PC-9 (cell line): ENCODE measurements at places on chromosomes 5 and 9.

- peak; percentile 99 for DNase-seq
Measured at GRCh38 chr5:159826351-159827214, 89.7 kb upstream of the ADRA1B start.

- no peak for DNase-seq
Measured at GRCh38 chr5:94810281-94810680, 191.8 kb downstream of the SLF1 start.

DNA sequence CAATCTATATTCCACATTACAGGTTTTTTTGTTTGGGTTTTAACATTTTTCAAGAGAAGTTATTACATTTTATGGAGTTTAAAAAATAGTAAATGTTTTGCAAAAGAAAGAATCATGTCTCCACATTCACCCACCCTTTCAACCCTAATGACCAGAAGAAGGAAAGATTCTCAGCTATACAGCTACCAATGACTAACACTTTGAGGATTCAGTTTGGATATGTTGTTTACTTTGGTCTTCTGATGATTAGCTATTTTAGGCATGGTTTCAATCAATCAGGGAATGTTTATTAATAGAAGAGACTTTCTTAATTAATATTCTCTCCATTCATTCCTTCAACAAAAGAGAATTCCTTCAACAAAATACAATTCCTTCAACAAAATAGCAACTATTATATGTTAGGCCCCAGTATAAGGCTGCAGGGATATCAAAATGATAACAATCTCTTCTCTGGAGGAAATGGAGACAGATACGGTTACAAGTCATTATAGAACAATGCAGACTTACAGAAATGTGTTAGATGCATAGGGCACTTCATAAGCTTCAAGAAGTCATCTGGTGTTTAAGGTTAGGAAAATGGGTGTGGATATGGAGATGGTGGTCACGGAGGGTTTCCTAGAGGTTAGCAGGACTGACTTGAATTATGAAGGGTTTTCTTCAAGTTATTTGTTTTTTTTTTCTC, 9.3 kb upstream of the NR3C1 start:
- DNase-seq = no peak

- DNase-seq = peak; percentile 90
Measured at GRCh38 chr5:175821790-175822211, 49.6 kb upstream of the CPLX2 start.

- no peak for DNase-seq
Measured at GRCh38 chr9:130244548-130245165, 20.9 kb upstream of the HMCN2 start.

DNA sequence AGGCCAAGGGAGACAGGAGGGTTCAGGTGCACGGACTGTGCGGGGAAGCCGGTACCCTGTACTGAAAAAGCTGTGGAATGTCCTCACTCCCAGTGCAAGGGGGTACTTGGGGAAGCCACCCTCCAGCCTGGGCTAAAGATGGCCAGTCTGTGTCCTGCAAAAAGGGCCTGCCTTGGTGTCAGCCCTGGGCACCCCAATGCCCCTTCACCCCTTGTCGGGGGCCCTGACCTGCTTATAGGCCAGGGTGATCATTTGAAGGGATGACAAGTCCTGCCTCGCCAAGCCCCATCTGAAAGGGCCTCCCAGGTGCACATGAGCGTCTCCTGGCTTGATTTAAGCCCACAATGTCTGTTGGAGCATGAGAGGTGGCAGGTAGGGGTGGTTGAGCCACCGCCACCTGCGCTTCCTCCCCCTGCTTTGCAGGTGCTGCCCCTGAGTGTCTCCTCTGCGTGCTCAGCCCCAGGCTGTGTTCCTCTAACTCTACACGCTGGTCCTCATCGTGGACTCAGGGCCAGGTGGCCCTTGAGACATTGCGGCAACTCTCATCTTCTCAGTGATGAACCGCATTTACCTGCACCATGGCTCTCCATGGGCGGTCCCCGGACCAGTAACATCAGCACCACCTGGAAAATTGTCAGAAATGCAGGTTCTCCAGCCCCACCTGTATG, 97.0 kb downstream of the ANKRD33B start:
- no peak for DNase-seq

- DNase-seq = no peak
Measured at GRCh38 chr9:36728651-36729520, 156.2 kb downstream of the MELK start.

DNA sequence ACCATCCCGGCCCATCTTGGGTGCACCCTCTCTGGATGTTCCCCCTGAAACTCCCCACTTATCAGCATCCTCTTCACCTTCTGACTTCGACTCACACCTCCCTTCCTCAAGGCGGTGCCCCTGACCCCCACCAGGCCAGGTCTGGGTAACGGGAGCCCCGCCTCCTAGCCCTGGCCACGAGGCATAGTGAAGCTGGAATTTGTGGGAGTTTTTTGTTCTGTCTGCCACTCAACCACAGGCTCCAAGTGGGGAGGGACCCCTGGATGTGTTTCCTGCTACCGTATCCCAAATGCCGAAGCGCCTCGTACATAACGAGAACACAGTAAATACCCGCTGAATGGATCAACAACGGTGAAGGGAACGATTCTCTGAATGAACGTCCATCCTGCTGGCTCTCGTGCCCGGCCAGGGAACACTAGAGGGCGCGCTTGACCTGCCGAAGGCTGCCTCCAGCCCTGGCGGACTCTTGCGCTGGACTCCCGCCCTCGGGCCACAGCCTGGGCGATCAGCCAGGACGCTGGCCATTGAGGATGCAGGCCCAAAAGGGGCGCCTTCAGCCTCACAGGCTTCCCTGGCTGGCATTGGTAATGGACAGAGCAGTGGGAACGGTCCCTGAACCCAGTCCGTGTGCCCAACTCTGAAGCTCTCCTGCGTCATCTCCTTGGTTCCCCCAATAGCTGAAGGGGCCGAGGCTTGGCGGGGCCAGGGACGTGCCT, 47.3 kb upstream of the PHYKPL start:
- peak; percentile 81 for DNase-seq

- DNase-seq = no peak
Measured at GRCh38 chr9:13013991-13014883, 239.4 kb downstream of the LURAP1L start.

DNA sequence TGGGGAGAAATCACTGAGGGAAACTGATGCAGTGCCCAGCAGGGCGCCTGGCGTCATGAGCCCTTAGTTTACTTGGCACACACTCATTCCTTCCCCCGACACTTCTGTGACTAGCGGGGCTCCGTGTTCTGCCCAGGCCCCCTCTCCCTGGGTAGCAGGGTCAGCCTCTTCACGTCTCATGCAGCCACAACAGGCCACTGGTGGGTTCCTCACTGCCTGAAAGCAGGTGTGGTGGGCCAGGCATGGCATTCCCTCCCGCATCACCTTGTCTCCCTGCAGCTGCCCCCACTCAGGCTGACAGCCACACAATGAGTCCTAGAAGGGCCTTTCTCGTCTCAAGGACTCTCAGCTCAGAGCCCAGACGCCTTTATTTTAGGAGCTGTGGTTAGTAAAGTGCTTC, 51.1 kb upstream of the CPLX2 start:
- no peak for DNase-seq

DNA sequence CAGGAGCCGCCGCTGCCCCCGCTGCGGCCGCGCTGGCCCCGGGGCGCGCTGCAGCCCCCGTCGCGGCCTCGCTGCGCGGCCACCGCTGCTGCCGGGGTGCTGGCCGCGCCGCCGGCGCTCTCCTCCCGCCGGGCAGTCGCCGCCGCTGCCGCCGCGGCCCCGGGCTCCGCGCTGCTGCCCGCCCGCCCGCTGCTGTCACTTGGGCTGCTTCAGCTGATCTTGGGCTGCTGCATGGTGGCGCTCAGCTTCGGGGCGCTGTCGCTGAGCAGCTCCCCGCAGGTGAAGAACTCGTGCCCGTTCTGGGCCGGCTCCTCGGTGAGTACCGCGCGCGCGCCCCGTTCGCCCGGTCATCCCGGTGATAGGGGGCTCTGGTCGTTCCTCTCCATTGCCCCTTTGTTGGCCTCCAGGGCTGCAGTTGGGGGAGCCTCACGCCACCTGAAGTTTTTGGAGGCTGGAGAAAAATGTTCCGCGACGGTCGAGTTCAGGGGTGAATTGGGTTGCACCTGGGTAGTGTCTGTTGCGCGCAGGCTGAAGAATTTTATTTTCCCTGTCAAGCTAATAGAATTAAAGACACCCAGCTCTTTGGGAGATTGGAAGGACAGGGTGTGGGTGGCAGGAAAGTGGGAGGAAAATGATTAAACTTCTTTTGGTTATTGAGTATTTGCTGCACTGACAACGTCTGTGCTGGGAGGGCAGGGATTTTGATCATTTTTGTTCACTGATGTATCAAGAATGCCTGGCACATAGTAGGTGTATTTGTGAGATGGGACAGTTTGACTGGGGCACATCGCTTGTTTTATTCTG, 596 bp downstream of the ENTREP1 start:
- DNase-seq = peak; percentile 29

DNA sequence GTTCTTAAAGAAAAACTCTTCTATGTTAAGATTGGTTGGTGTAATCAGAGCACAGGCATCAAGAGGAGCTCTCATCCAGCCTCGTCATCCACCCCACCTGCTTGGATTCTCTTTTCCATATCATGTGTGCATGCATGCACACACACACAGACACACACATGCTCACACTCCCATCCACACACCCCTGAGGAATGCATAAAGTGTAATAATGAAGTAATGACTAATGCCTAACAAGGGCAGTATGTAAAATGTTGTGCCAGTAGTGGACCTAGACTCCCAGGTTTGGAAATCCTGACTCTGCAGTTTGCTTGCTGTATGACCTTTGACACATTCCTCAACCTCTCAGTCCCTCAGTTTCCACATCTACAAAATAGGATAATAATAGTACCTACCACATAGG, 280.0 kb upstream of the ANKRD55 start:
- no peak for DNase-seq

GRCh38 chr5:101675510-101676219, 620.4 kb downstream of the SLCO4C1 start:
- DNase-seq = no peak

DNA sequence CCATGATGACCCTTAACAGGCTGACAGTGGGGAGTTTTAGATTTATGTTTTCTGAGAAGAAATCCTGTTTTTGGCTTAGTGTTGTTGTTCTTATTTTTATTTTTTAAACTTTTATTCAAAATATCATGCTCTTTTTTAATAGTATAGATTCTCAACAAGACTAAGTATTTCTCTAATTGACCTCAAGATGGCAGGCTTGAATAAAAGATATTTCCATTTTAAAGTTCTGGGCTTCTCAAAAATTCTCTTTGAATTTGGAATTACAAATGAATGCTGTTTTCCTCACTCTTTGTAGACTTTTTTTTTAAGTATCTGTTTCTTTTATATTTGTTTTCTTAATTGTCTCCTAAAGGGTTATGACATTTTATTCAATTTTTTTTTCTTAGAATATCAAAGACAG, 50.0 kb upstream of the SH3GL2 start:
- DNase-seq = no peak

- no peak for DNase-seq
Measured at GRCh38 chr9:126490214-126490631, 123.5 kb upstream of the LMX1B start.

DNA sequence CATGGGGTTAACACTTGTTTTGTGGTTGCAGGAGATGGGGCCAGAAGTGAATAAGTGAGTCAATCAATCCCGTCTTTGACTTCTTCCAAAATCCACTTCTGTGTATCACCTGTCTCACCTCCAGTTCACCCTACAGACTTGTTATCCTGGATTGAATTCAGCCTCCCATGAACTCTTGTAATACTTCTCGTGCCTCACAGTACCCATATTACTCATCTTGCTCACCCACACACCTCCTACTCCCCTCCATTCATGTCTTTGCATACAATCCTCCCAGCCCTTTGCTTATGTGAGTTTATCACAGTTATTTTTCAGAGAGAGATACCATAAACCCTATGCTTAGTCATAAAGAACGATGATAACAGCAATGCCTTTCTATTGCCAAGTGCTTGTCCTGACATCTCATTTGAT, 52.9 kb upstream of the PAPPA start:
- no peak for DNase-seq

DNA sequence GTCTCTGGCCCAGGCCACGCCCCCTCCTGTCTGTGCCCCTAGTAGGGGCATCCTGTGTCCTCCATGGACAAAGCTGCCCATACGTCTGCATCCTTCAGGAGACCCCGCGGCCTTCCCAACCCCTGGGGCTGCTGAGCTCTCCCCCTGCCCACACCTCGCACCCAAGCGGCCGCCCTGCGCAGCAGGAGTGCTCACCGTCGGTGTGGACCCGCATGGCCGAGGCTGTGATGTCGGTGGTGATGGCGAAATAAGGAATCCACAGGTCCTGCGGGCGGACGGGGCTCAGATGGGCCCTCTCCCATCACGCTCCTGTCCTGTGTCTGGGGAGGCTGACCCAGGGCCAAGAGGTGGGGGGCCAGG, 4.8 kb upstream of the NSMF start:
- DNase-seq = no peak

DNA sequence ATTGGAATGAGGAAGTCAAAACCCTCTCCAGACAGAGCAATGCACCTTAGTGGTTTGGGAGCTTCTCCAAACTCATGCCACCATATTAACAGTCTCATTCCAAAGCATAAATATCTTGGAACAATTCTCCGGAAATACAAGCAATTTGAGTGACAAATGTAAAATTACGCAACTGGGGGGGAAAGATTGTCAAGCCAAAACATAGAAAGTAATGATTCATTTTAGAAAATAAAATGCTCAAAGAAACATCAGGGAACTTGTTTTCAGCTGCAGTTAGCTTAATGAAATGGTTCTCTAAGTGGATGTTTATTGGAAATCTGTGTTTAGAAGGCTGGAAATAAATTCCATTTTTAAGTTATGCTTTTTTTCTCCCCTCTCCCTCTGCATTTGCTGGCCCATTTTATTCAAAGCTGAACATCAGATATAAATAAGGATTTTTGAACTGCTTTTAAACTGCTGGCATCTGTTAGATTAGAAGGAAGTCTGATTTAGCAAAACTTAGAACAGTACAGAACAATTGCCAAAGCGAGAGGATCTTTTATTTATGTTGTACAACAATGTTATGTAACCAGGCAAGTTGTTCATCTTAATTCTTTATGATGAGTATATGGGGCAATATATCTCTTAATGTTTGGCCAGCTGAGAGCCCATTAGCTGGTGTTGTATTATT, 551.9 kb downstream of the PRELID2 start:
- no peak for DNase-seq

DNA sequence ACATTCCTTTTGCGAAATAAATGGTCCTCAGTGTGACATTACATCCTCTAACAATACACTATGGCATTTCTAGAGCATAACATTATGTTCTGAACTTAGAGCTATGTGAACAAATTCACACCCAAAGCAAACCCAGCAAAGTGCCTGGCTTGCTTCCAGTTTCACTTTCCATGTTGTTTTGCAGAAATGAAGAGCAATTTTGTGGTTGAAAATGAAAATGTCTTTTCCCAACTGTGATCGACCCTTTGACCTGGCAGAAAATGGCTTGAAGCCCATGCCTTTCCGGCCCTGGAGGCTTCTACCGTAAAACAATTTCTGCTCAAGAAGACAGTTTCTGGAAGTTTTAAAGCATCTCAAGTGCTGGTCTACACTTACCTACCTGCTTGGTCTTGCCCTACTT, 344.7 kb upstream of the RGMB start:
- DNase-seq = no peak

DNA sequence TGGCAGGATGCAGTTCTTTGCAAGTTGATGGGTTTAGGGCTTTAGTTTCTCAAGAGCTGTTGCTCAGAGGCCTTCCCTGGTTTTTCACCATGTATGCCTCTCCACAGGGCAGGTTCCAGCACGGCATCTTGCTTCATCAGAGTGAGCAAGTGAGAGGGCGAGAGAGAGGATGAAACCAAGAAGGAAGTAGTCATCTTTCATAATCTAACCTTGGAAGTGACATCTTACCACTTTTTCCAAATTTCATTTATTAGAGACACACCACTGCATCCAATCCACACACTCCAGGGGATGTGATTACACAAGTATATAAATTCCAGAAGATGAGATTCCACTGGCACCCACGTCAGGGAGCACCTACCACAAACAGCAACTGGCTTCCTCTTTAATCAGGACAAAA, 294.4 kb downstream of the MARCHF11 start:
- DNase-seq = no peak
